ENCODE measurements at places on chromosomes 4 and X. TPM values are rescaled to one million over a fixed set of nuclear protein-coding genes. Genes with fewer than 3 reads are reported as not detected.

Gene TIGD4
- not detected for total RNA-seq

Gene PTCHD1
- total RNA-seq: not detected

Gene PROM1
- total RNA-seq: not detected

Gene MAML3
- 2.8 TPM for total RNA-seq

Gene GUCY1A1
- total RNA-seq: 7.4 TPM

Gene MAGEA8
- total RNA-seq: not detected

Gene WNK3
- total RNA-seq: not detected

Gene DMRTC1B
- 0.91 TPM for total RNA-seq

Gene KLHL4
- total RNA-seq: not detected

Gene NUDT10
- 0.40 TPM for total RNA-seq

Gene COX7B2
- total RNA-seq: not detected

Gene HERC5
- 11.0 TPM for total RNA-seq

Gene FHIP1A
- 3.0 TPM for total RNA-seq

Gene REELD1
- total RNA-seq: 0.72 TPM

Gene AKAP4
- not detected for total RNA-seq

Gene FOXP3
- total RNA-seq: 0.20 TPM

Gene PDLIM3
- total RNA-seq: not detected

Gene CORIN
- total RNA-seq: 0.78 TPM

Gene RAB9B
- total RNA-seq: 0.50 TPM

Gene QDPR
- total RNA-seq: 13.2 TPM

Gene TMPRSS11E
- not detected for total RNA-seq

Gene TREX2
- 3.4 TPM for total RNA-seq

Gene DOCK11
- total RNA-seq: 117 TPM

Gene LARP7
- total RNA-seq: 55.4 TPM

Gene TMEM154
- total RNA-seq: 10.5 TPM

Gene EPGN
- total RNA-seq: not detected

Gene AFP
- not detected for total RNA-seq

Gene CXCL8
- total RNA-seq: 460 TPM

Gene TMEM156
- total RNA-seq: 16.8 TPM

Gene FANCB
- 6.0 TPM for total RNA-seq

Gene OPN1MW2
- total RNA-seq: not detected

Gene TMEM271
- total RNA-seq: not detected

Gene TBL1X
- total RNA-seq: 21.9 TPM

Gene FDCSP
- total RNA-seq: not detected

Gene LAP3
- 76.1 TPM for total RNA-seq

Gene NAA11
- not detected for total RNA-seq

Gene SLC2A9
- 1.5 TPM for total RNA-seq

Gene XK
- total RNA-seq: 0.29 TPM

Gene PRDM5
- not detected for total RNA-seq

Gene HTT
- total RNA-seq: 175 TPM

Gene GAGE12H
- total RNA-seq: not detected

Gene PAGE1
- not detected for total RNA-seq

Gene OTUD6A
- not detected for total RNA-seq

Gene CENPC
- total RNA-seq: 93.6 TPM

Gene SPANXN4
- total RNA-seq: not detected

Gene CCKAR
- not detected for total RNA-seq

Gene NIPAL1
- total RNA-seq: not detected

Gene DKK2
- total RNA-seq: 0.85 TPM

Gene CLIC2
- total RNA-seq: 2.2 TPM

Gene KANTR
- 15.1 TPM for total RNA-seq

Gene TMPRSS11D
- total RNA-seq: not detected

Gene DIPK2B
- total RNA-seq: not detected

Gene F11
- 1.1 TPM for total RNA-seq

Data from natural killer cell (primary cell).